Fibroblast of villous mesenchyme (primary cell): ENCODE measurements at places on chromosomes 13 and 19. TPM values are rescaled to one million over a fixed set of nuclear protein-coding genes. Genes with fewer than 3 reads are reported as not detected.

The CNFN gene
- 0.32 TPM in 1 of 2 replicates, not detected in the other for total RNA-seq

The ZNF714 gene
- 8.4 and 13.8 TPM in 2 replicates for total RNA-seq

The ATXN8OS gene
- total RNA-seq, result not detected in 2 replicates

The SPRED3 gene
- total RNA-seq, result 3.9 TPM in 2 replicates

The ZNF285 gene
- total RNA-seq, result 1.6 and 3.9 TPM in 2 replicates

The HCN2 gene
- 0.32 and 0.86 TPM in 2 replicates for total RNA-seq

The ANKRD24 gene
- total RNA-seq, result under 0.01 and 0.43 TPM in 2 replicates

The CACNG8 gene
- total RNA-seq, result under 0.01 TPM in 1 of 2 replicates, not detected in the other

- peak; percentile 56 for DNase-seq
Observed at GRCh38 chr19:17762505-17763229, 11.4 kb downstream of the FCHO1 start.

GRCh38 chr19:52020506-52020905 lies 7.7 kb downstream of the ZNF614 start:
- no peak for DNase-seq

DNA sequence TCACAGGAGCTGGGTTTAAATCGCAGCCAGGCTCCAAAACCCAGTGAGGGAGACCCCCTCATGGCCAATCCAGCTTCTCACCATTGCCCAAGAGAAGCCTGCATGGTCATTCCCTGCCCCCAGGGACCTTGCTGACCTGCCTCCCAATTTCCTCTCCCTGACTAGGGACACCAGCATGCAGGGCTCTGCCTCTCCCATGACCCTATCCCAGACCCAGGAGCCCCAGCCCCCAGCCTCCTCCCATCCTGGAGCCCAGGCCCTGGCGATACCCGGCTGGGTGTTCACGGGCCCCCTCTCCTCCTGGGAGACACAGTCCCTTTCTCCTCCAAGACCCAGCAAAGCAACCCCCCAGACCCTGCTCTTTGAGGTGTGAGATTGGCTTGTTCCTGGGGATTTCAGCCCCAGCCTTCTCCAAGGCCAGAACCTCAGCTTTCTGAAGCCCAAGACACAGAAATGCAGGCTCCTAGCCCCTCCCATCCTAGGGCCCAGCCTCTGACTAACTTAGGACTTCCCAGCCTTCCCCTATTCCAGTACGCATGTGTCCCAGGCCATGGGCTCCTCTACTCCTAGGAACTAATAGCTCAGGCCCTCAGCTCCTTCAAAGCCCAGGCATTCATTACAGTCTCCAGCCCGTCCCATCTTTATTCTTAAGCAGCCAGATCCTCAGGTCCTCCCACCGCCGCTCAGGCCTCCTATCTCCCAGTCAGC lies 1.1 kb downstream of the GYS1 start:
- DNase-seq, result peak; percentile 85

DNA sequence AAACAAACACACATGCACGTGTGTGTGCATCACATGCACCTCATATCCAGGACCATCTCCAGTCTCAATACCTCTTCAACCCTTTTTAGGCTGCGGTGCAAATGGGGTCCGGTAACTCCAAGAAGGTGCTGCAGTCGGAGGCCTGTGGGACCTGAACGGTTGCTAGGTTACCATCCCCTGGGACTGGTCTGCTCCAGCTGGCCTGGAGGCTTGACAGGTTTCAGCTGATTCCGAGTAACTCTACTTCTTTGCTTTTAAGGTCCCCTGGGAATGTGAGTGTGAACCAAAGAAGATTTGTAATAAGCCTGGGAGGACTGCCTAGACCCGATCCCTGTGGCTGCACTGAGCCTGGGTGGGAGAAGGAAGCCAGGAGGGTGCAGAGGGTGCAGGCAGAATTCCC lies 117.5 kb downstream of the CCNA1 start:
- DNase-seq, result no peak

GRCh38 chr13:84686458-84686857 lies 804.2 kb upstream of the SLITRK1 start:
- DNase-seq, result no peak

GRCh38 chr19:6765738-6766356 lies 1.4 kb downstream of the SH2D3A start:
- DNase-seq, result no peak

DNA sequence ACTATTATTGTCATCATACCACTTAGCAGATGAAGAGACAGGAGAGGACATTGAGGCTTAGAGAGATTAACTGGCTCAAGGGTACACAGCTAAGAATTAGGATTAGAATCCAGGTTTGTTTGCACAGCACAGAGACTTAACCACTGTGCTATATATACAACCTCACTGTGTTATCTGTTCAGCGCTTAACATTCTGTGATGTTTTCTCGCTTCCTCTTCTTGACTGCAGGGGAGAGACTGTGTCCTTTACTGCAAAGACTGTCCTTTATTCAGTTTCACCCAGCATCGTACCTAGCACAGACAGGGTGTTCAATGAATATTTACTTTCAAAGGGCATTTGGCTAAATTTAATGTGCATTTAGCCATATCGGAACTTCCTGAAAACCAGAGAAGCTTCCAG lies 54.9 kb upstream of the PCDH8 start:
- no peak for DNase-seq

DNA sequence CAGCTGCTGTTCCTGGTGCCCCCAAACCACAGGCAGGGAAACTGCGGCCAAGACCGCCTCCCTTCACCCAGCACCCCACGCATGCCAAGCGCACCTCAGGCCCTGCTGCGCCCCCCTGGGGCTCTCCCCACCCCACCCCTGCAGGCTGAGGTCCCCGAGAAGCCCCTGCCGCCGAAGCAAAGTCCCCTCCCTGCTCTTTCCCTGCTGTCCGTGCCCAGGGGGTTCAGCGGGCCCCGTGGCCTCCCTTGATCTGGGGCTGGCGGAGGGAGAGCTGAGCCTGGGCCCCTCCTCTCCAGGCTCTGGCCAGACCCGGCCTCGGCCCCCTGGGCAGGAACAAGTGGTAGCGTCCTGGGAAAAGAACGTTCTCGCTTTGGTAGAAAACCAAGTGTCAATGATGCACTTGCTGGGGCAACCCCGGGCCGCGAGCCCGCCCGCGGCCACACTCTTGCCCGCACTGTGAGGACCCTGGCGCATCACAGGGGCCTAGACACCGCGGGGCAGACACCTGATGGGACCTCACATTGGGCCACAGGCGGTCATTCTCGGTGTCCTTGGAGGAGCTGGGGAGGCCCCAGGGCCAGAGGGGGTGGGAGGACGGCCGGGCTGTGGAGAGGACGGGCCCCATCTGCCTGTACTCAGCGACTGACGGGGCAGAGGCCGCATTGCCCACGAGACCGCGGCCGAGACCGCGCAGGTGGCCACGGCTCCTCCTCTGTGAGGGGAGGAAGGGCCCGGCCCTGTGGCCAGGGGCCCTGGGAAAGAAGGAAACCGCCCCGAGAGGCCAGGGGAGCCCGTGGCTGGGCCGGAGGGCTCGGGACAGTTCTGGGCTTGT lies 29.0 kb downstream of the GPX4 start:
- DNase-seq, result peak; percentile 45

GRCh38 chr19:17846146-17846545 lies 1.6 kb downstream of the JAK3 start:
- DNase-seq, result no peak

GRCh38 chr13:46715363-46715762 lies 81.6 kb downstream of the ESD start:
- no peak for DNase-seq

DNA sequence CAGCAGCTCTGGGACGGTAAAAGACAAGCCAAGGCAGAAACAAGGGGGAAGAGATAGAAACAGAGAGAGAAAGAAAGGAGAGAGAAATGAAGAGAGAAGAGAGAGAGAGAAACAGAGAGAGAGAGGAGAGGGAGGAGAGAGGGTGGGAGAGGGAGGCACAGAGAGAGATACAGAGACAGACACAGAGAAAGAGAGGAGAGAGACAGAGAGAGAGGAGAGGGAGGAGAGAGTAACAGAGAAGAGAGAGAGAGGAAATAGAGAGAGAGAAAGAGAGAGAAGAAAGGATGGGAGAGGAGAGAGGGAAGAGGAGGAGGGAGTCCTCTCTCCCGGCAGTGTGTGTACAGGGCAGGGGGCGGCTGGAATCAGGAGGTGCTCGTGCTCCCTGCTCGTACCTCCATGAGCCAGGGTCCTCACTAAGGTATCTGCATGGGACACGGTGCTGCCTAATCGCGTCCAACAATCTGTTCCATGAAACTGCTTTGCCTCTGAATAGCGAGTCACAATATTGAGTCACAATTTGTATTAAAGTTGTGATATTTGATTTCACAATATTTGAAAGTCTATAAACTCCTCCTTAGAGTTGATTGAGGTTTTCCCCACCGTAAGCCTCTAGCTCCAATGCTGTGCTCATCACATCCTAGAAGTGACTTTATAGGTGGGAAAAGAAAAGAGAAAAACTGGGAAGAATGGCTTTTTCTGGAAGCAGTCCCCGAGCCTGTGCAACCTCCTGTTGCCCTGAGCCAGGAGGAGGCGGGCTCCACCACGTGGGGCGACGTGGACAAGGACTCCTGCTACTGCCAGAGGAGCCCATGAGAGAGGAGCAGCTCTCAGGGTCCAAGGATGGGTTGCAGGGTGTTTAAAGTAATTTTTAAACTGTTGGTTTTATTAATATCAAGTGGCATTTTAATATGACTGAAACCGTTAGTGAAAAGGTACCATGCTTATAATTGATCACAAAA lies 81.7 kb upstream of the ARHGEF7 start:
- DNase-seq, result peak; percentile 2

- DNase-seq, result no peak
Observed at GRCh38 chr19:661427-662196, 1.4 kb downstream of the RNF126 start.

DNA sequence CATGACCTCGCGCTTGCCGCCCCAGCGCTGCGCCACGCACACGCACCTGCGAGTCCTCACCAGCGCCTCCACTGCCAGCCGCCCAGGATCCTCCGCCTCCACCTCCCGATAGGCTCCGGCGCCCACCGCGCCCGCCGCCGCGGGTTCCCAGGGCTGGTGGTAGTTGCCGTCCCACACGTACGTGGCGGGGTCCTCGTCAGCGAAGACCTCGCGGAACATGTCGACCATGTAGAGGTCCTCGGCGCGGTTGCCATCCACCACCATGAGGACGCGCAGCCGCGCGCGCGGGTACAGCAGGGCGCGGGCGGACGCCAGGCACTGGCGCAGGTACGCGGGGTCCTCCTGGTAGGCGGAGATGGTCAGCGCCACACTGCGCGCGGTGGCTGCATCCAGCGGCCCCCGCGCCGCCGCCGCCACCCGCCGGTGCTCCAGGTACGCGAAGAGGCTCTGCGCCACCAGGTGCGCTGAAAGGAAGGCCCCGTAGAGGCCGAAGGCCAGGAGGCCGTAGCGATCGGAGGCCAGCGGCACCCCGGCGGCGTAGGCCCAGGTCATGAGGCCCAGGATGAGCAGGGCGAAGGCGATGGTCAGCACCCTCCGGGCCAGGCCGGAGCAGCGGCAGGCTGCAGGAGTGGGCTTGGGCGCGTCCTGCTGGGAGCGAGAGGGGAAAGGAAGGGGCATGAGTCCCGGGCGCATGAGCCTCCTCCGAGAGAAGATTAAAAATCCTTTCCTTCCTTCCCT lies 4.4 kb downstream of the HAS1 start:
- DNase-seq, result no peak

DNA sequence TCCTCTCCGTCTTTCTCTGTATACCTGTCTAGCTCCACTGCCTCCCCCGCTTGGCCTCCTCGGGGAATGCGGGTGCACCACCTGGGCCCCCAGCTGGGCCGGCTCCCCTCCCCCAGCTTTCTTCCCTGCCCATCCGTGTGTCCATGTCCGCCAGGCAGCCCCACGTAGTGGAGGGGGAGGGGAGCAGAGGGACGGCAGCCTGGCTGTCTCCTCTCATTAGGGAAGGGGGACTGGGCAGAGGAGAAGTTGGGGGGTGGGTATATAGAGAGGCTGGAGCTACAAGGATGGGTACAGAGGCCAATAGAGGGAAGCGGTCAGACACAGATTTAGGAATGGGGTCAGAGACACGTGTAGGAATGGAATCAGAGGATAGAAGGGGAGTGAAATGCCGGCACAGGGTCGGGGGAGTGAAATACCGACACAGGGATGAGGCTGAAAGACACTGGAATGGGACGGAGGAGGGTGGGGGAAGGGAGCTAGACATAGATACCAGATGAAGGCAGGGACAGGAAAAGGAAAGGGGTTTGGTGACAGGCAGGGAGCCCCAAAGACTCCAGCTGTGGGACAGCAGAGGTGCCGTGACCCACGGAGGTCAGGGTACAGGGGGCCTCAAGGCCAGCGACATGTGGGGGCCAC lies 2.8 kb downstream of the NECTIN2 start:
- DNase-seq, result peak; percentile 29

DNA sequence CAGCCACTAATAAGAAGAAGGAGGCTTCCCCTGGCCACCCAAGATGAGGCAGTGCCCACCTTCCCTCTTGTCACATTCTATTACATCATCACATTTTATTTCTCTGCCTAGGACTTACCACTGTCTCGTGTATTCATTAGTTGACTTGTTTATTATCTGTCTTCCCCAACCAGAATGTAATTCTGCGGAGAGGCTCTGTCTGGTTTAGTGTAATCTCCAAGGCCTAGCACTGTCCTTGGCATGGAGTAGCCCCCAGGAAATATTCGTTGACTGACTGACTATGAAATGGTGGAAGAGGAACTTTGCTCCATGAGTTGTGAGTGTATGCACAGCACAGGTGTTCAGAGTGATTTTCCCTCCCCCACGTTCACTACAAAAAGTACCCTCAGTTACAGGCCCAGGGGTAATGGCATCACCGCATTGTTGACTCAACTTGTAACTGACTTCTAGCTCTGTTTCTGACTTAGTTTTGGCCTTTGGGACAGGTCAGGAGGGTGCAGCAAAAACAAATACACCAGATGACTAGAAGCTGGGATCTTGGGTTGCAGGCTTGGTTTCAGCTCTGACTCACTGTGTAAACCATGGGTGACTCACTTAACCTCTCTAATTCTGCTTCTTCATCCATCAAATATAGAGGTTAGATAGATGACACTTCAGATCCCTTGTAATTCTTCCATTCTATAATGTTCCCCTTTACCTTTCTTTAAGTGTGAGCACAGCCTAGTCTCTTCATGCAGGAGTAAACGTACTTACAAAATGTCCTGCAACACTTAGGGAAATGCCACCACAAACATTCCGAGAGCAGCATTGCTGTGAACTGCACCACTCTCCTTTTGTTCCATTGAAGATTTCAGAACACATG lies 229.7 kb downstream of the KCNRG start:
- DNase-seq, result peak; percentile 87

GRCh38 chr13:50794226-50794625 lies 49.3 kb downstream of the DLEU7 start:
- DNase-seq, result no peak

- DNase-seq, result peak; percentile 82
Observed at GRCh38 chr13:37640499-37640898, 41.9 kb upstream of the POSTN start.

DNA sequence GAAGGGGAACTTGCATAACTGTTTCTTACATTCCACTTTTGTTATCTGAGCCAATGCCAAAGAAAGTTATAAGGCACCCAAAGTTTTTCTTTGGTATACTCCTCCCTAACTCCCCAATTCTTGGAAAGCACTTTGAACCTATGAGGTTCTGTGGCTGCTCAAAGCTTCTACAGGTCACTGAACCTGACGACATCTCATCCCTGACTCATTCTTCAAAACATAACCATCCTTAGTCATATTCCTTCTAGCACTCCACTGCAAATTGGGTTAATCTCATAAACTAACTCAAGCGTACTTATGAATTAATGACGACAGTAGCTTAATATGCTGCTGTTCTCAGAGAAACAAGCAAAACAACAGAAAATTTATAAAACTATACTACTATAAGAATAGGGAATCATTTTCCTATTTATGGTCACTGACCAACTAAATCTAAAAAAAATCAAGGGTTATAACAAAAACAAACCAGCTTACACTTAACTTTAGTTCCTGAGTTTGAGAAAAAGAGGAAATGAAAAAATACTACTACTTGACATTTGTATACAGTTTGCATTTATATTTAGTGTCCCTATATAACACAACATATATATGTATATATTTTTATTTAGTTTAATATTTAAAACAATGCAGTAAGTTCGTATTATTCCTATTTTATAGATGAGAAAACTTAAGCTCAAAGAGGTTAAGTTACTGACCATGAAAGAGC lies 69.1 kb downstream of the CAB39L start:
- peak; percentile 89 for DNase-seq
